ENCODE measurements at places on chromosomes 11 and 22. TPM values are rescaled to one million over a fixed set of nuclear protein-coding genes. Genes with fewer than 3 reads are reported as not detected.

Gene DGAT2
- total RNA-seq: 1.3 TPM

Gene IL18
- 2.3 TPM for total RNA-seq

Gene FGF3
- not detected for total RNA-seq

Gene TSPAN32
- under 0.01 TPM for total RNA-seq

Gene MMP12
- not detected for total RNA-seq

Gene CD3G
- total RNA-seq: 0.12 TPM

Gene ANO1
- total RNA-seq: not detected

Gene ZNF280A
- total RNA-seq: not detected

Gene MS4A6A
- not detected for total RNA-seq

Gene LSP1
- 0.33 TPM for total RNA-seq

Gene JHY
- 1.7 TPM for total RNA-seq

Gene SLC35F2
- total RNA-seq: 22.9 TPM

Gene OR8A1
- total RNA-seq: not detected

Gene OR52E8
- not detected for total RNA-seq

Gene LARGE2
- not detected for total RNA-seq

Gene RPS6KA4
- 39.7 TPM for total RNA-seq

Gene LMO2
- not detected for total RNA-seq

Gene FLRT1
- 0.12 TPM for total RNA-seq

Gene YAP1
- 240 TPM for total RNA-seq

Data from uterine smooth muscle cell (primary cell).